ENCODE measurements at places on chromosomes 7 and 10.

DNA sequence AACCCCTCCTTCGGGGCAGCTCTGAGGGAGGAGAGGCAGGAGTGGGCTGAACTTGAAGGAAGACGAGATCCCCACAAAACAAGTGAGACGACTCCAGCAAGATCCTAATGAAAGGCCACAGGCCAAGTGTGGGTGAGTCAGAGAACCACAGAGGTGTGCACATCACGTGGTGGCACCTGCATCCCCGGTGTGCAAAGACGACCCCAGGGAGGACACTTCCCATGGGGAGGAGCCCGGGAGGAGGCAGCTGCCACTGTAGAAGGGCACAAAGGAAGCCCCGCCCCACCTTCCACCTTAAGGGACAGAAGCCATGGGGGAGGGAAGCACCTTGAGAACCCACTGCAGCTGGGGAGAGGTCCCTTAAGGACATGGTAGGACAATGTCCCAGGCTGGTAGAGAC lies 45.7 kb downstream of the ESYT2 start:
- DNase-seq, result no peak

- no peak for DNase-seq
These were observed 93.9 kb downstream of the DNAJB6 start for GRCh38 chr7:157430721-157431120.

DNA sequence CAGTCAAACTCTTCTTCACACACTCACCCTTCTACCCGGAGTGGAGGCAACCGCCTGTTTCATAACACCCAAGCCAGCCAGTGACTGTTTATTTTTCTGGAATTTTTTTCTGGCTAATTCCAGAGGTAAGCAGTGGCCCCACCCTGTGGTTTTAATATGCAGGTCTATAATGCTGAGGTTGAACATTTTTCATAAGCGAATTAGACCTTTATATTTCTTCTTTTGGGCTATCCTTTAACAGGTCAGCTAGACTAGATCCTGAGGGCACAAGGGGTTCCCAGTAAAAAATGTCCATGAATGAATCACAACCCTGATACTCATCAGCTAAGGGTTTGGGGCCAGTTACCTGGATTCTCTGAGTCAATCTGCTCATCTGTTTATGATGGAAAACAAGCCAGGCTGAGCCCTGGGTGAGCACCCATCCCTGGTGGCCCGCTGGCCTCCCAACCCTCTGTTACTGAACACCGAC lies 76.2 kb downstream of the GRB10 start:
- DNase-seq, result no peak

DNA sequence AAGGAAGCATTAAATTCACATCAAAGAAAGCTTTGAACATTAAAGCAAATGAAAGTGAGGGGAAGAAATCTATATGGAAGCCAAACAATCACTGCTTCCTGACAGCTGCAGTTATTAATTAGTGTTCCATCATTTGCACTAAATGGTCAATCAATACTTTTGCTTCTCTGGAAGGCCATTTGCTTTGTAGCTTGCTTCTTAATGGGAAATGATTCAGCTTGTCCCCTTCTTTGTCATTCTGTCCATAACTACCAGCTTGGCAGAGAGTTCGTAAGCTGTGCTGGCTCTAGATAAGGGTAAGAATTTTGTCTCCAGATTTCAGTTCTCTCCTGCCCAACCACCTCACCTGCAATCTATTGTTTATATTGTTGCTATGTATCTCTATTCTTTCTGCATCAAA lies 596.6 kb downstream of the CNTNAP2 start:
- no peak for DNase-seq

- no peak for DNase-seq
These were observed 355.3 kb downstream of the ARL4A start for GRCh38 chr7:13042605-13043236.

DNA sequence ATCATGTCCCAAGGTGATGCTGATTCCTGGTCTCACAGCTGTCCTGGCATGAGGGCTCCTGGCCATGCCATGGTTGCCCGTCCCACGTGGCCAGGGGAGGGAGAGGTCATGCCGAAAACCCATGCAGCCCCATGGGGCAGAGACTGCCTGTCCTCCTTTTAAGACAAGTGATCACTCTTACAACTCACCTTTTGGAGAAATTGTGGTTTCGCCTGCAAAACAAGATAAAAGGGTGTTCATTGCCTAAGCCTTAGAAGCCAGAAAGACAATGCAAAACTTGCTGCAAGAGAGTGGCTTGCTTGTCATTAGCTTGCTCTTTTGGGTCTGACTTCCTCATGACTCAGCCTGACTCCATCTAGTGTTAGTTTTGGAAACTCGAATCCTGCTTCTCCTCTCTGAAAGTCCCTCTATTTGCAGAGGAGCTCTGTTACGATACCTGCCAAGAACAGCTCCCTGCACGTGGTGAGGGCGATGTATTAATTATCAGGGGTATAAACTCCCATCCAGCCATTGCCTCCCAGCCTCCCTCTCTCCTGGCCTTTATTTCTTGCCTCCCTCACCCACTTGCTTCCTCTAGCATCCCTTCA lies 26.7 kb downstream of the TMEM273 start:
- no peak for DNase-seq

DNA sequence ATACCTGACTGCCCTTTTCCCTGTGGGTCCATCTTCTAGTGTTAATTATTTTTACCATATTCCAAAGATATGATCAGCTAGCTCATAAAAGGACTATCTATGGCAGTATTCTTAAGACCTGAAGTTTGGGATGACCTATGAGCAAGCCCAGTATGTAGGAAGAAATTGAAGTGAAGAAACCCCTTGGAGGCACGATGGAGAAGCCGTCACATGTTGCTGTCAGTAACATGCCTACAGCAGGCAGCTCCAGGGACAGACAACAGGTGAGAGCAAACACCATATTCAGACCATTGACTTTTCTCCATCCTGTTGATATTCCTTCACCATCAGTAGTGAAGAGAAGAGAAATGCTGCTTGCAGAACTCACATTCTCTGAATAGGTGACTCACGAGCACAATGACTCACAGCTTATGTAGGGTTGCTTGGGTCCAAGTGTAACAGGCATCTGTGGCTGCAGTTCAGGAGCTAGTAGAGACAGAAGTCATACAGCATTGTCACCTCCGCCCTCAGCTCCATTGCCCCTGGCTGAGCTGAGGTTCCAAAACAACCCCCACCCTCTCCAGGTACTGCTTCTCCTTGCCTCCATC lies 8.4 kb upstream of the LYZL2 start:
- DNase-seq, result peak; percentile 81

GRCh38 chr7:12222889-12223579 lies 11.9 kb downstream of the TMEM106B start:
- no peak for DNase-seq

DNA sequence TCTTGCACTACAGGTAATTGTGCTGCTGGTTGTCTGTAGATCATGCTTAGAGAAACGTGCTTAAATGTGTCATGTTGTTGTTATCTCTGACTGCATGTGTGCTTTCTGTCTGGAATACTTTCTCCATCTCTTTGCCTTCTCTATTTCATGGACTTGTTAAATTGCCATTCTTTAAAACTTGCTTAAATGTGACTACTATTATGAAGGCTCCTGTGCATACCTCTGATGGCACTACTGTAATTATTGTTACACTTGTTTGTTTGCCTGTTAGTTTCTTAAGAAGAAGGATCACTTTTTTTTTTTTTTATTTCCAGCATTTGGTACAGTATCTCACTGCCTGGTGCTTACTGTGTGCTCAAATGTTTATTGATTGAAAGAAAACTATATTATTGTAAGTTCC lies 41.6 kb downstream of the KMT2E start:
- DNase-seq, result no peak

GRCh38 chr10:118990326-118990725 lies 39.2 kb upstream of the NANOS1 start:
- DNase-seq, result no peak

GRCh38 chr10:15859509-15859905 lies 800 bp downstream of the MINDY3 start:
- DNase-seq, result no peak

DNA sequence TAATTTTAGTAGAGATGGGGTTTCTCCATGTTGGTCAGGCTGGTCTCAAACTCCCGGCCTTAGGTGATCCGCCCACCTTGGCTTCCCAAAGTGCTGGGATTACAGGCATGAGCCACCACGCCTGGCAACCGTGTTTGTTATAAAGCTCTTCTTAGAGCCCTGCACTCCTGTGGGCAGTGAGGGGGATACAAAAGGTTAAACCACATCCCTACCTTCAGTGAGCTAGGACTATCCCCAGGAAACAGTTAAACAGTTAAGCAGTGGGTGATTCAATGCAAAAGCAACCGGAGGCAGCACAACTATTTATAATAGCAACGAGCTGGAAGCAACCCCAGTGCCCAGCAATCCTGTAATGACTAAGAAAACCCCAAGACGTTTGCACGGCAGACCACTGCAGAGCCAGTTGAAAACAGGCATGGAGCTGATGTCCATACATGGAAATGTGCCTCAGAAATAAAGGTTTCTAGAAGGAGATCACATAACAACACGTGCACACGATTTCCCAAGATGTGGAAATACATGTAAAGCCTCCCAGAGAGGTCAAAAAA lies 107.2 kb upstream of the LYZL2 start:
- DNase-seq, result peak; percentile 95

DNA sequence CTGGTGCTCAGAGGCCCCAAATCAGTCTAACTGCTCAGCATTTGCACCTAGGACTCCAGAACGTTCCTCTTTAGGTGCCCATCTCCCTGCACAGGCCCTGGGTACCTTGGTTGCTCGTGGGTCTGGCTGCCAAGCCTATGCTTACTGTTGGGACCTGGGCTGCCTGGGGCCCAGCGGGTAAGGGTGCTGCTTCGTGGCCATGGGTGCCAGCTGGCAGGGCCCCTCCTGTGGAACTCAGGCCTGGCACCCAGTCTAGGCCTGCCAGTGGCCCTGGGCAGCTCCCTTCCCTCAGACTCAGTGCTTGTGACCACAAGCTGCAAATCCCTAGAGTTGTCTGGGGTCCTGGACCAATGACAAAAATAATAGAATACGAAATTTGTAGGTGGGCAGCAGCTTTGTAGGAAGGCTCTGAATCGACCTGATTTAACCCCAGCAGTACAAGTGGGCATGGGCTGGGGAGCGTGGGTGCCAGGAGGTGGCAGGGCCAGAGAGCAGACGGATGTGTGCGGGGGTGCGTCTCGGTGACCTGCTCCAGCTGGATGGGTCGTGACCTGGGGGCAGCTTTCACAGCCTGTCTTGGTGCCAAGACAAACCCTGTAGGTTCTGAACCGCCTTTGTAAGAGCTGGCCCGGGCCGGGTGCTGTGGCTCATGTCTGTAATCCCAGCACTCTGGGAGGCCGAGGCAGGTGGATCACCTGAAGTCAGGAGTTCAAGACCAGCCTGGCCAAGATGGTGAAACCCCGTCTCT lies 69.7 kb downstream of the MKI67 start:
- DNase-seq, result no peak

GRCh38 chr10:22503315-22504088 lies 158.2 kb downstream of the SPAG6 start:
- no peak for DNase-seq

DNA sequence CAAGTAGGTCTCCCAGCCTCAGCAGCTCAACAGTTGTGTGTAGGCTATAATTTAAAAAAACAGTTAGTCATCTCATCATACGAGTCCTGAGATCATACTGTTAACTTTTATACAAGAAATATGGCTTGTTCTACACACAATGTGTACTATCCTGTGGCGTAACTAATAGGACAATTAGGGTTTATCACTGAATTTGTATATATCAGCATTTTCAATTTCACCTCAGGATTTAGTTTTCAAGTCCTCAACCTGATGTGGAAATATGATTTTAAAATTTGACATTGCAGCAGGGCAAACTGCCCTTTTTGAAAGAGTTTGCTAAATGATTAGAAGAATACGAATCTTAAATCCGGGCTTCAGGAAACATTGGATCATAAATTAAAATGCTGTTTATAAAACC lies 237.2 kb upstream of the CTBP2 start:
- no peak for DNase-seq
